ENCODE measurements at places on chromosomes 6 and 20. TPM values are rescaled to one million over a fixed set of nuclear protein-coding genes. Genes with fewer than 3 reads are reported as not detected.

The TXLNB gene
- 0.36 TPM for polyA plus RNA-seq

The VNN1 gene
- not detected for polyA plus RNA-seq

The HSPA1L gene
- 0.75 TPM for polyA plus RNA-seq

- no peak overlapping the region for H3K27ac ChIP-seq
- no peaks in the 10 kb centered on the region for H3K27me3 ChIP-seq
- peaks cover 2% of the 10 kb centered on the region for H3K4me1 ChIP-seq
Measured at GRCh38 chr20:11260611-11261010, 586.8 kb upstream of the JAG1 start.

- no peak overlapping the region for H3K27ac ChIP-seq
- no peaks in the 10 kb centered on the region for H3K27me3 ChIP-seq
- H3K4me3 ChIP-seq, result no peak overlapping the region
- DNase-seq, result no peak
Measured at GRCh38 chr6:105501826-105502344, 99.0 kb upstream of the PREP start.

DNA sequence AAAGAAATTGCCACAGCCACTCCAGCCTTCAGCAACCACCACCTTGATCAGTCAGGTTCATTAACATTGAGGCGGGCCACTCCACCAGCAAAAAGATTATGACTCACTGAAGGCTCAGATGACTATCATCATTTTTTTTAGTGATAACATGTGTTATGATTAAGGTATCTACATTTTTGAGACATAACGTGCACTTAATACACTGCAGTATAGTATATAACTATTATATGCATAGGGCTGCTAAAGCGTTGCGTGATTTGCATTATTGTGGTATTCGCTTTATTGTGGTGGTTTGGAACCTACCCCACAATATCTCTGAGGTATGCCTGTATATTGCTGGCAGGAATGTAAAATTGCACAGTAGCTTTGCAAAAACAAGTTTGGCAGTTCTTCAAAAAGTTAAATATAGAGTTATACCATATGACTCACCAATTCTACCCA lies 6.8 kb upstream of the RIPK1 start:
- H3K36me3 ChIP-seq, result no peaks in the 10 kb centered on the region
- H3K27me3 ChIP-seq, result no peaks in the 10 kb centered on the region
- H3K4me3 ChIP-seq, result no peak overlapping the region
- H3K27ac ChIP-seq, result no peak overlapping the region

GRCh38 chr6:63448229-63448628 lies 124.1 kb upstream of the LOC128125822 start:
- H3K27ac ChIP-seq, result no peak overlapping the region
- no peaks in the 10 kb centered on the region for H3K4me1 ChIP-seq
- no peak overlapping the region for H3K4me3 ChIP-seq
- H3K36me3 ChIP-seq, result no peaks in the 10 kb centered on the region
- DNase-seq, result no peak
- H3K27me3 ChIP-seq, result no peaks in the 10 kb centered on the region

DNA sequence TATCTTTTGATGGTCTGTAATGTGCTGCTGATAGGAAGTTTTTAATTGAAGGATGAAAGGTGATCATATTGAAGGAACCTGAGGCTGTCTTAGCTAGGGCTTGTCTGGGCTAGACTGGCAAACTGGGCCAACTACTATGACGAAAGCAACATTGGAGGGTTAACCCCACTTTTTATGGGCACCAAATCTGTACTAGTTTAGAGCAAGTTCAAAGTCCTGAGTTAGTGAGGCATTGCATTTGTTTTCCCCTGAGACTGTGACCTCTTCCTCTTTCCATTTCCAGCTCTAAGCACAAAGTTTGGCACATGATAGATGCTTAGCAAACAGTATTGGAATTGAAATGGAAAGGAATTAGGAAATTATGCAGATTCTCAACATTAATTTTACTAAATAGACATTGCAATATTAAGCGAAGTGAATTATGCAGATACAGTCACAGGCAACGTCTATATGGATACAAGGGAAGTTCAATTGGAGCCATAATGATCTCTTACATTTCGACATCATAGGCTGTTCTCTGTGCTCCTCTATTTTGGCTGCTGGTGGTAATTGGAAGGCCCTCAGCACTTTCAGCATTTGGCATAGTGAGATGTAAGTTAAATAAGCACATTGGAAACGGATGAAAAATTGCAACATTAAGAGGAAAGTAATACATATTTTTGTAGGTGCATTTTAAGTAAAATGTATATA lies 22.2 kb downstream of the CEP57L1 start:
- DNase-seq, result no peak
- no peaks in the 10 kb centered on the region for H3K27me3 ChIP-seq
- no peak overlapping the region for H3K4me3 ChIP-seq
- H3K4me1 ChIP-seq, result peaks cover 3% of the 10 kb centered on the region

DNA sequence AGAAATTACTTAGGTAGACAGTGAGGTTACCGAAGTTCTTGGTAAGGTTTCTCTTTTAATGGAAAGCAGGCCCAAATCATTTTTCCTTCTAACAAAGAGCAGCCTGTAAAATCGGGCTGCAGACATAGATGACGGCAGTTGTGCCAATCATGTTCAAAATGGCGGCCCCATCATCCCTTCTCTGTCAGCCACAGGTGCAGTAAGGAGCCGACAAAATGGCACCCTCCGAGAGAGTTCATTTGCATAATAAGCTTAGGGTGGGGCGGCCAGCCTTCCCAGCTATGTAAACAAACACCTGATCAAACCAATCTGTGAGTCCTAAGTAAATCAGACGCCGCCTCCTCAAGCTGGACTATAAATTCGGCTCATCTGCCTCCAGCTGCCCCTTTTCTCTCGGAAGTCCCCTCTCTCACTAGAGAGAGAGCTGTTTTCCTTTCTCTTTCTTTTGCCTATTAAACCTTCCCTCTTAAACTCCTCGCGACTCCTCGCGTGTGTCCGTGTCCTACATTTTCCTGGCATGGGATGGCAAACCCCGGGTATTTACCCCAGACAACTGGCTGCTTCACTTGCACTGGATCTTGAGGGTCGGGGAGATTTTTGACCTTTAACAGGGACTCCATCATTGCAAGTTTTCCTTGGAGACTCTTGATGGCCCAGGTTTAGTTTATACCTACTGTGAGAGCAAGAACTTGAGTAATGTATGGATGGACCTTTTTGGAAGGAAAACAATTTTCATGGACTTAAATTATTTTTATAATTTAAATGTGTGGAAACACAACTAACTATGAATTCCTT lies 8.9 kb upstream of the DDR1 start:
- H3K4me1 ChIP-seq, result peaks cover 3% of the 10 kb centered on the region
- no peak for DNase-seq
- no peaks in the 10 kb centered on the region for H3K36me3 ChIP-seq
- H3K27ac ChIP-seq, result no peak overlapping the region

DNA sequence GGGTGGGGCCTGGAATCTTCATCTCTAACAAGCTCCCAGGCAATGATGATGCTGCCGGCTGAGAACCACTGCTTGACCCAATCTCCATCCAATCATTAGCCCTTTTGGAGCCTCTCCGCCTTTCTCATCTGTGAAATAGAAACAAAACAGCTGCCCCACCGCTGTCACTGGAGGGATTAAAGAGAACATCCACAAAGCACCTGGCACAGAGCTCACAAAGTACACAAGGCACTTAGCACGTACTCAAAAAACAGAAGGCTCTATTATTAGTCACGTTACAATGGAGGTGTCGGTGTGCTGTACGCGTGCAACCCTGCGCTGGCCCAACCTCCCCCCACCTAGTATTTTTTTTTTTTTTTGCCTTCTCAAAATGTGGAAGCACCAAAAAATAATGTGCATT lies 213.5 kb upstream of the ARID1B start:
- H3K4me1 ChIP-seq, result no peaks in the 10 kb centered on the region
- H3K27ac ChIP-seq, result no peak overlapping the region
- no peak for DNase-seq
- H3K4me3 ChIP-seq, result no peak overlapping the region

DNA sequence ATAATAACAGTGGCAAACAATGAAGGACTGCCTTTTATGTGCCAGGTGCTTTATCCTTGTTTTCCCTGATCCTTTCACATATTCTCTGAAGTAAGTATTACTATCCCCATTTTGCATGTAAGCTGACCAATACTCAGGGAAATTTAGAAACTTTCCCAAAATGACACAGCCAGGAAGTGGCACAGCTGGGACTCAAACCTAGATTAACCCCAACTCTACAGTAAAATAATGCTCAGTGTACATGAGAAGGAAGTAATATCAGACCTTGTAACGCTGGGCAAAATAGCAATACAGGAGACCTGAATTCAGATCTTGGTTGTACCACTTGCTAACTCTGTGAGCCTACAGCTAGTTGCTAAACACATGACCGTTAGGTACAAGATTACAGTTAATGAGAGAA lies 26.8 kb upstream of the NRSN1 start:
- no peaks in the 10 kb centered on the region for H3K36me3 ChIP-seq
- H3K4me3 ChIP-seq, result no peak overlapping the region
- no peaks in the 10 kb centered on the region for H3K27me3 ChIP-seq
- H3K27ac ChIP-seq, result no peak overlapping the region
- H3K4me1 ChIP-seq, result no peaks in the 10 kb centered on the region
- no peak for DNase-seq

DNA sequence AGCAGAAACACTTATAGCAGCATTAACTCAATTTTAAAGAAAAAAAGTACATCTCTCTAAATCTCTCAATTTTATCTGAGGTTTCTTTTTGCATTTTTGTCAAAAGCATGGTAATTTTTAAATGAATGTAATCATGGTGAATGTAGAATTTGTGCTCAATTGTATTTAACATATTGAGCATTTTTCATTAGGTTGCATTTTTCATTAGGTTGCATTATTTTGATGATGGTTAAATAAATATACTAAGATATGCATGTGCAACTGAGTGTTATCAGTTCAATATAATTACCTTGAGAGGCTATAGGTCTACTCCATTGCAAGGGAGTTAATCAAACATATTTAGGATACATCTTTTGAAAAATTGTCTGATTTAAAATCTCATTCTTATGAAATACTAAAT lies 355.1 kb upstream of the SPTLC3 start:
- no peaks in the 10 kb centered on the region for H3K4me1 ChIP-seq
- DNase-seq, result no peak
- no peak overlapping the region for H3K27ac ChIP-seq
- H3K4me3 ChIP-seq, result no peak overlapping the region

GRCh38 chr6:53437557-53438202 lies 88.9 kb upstream of the ELOVL5 start:
- peaks cover 3% of the 10 kb centered on the region for H3K4me1 ChIP-seq
- no peaks in the 10 kb centered on the region for H3K27me3 ChIP-seq
- no peaks in the 10 kb centered on the region for H3K36me3 ChIP-seq
- H3K27ac ChIP-seq, result no peak overlapping the region
- H3K4me3 ChIP-seq, result no peak overlapping the region

GRCh38 chr20:34938466-34939163 lies 17.0 kb downstream of the GSS start:
- H3K36me3 ChIP-seq, result peaks cover 10% of the 10 kb centered on the region
- H3K27ac ChIP-seq, result no peak overlapping the region
- H3K4me3 ChIP-seq, result no peak overlapping the region
- DNase-seq, result no peak
- no peaks in the 10 kb centered on the region for H3K4me1 ChIP-seq

- H3K4me1 ChIP-seq, result no peaks in the 10 kb centered on the region
- H3K27me3 ChIP-seq, result no peaks in the 10 kb centered on the region
- H3K27ac ChIP-seq, result no peak overlapping the region
- no peak for DNase-seq
- no peak overlapping the region for H3K4me3 ChIP-seq
- H3K36me3 ChIP-seq, result no peaks in the 10 kb centered on the region
Measured at GRCh38 chr6:145315982-145316600, 419.2 kb downstream of the EPM2A start.

GRCh38 chr6:37648465-37649330 lies 49.0 kb downstream of the MDGA1 start:
- no peaks in the 10 kb centered on the region for H3K4me1 ChIP-seq
- no peak overlapping the region for H3K27ac ChIP-seq
- no peak for DNase-seq
- H3K4me3 ChIP-seq, result no peak overlapping the region
- no peaks in the 10 kb centered on the region for H3K36me3 ChIP-seq

DNA sequence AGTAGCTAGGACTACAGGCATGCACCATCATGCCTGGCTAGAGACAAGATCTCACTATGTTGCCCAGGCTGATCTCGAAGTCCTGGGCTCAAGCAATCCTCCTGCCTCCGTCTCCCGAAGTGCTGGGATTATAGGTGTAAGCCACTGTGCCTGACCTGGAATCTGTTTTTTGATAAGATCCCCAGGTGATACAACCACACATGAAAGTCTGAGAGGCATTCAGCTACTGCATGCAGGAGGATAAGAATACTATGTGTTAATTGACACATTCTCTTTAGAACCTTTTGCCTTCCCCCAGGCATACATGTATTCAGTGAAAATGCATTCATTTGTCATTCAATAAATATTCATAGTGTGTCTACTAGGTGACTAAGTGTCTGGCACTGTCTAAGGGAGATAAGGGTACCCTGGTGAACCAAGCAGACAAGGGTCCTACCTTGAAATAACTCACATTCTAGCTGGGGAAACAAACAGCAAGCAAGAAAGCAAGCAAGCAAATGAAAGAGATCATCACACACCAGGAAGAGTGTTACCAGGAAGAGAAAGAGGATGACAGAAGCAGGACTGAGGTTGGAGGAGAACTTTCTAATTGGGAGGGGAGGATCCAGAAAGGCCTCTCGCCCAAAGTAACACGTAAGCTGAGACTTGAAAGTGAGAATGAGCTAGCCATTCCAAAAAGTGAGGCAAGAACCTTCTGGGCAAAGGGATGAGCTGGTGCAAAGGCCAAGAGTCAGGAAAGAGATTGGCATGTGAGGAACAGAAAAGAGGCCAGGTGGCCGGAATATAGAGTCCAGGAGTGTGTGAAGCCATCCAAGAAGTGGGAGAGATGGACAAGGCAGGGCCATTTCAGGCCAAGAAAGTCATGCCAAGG lies 6.5 kb downstream of the GFOD1 start:
- no peaks in the 10 kb centered on the region for H3K27me3 ChIP-seq
- no peak overlapping the region for H3K4me3 ChIP-seq

DNA sequence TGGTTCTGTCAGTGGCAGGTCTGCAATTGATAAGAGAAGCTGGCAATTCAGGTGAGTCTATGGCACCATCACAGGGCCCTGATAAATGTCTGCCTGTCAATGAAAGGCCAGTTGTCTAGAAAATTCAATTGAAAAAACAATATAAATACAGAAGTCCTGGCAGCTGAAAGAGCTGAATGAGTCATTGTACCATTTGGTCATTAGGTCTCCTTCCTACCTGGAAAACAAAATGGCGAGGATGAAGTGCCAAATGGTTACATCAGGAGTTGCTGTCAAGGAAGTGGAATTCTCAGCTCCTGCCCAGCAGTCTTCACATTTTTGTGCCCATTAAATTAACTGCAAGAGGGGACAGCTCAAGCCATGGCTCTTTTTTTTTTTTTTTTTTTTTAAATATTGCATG lies 37.7 kb downstream of the PEX7 start:
- no peak for DNase-seq
- H3K27me3 ChIP-seq, result no peaks in the 10 kb centered on the region
- H3K4me1 ChIP-seq, result no peaks in the 10 kb centered on the region

- DNase-seq, result peak; percentile 67
- peak overlapping the region; percentile 90 for H3K27ac ChIP-seq
- H3K4me1 ChIP-seq, result peaks cover 21% of the 10 kb centered on the region
Measured at GRCh38 chr20:45833883-45834796, 541 bp downstream of the SNX21 start.

GRCh38 chr6:12265296-12265695 lies 24.9 kb upstream of the EDN1 start:
- no peak overlapping the region for H3K4me3 ChIP-seq
- DNase-seq, result no peak
- H3K36me3 ChIP-seq, result no peaks in the 10 kb centered on the region

- H3K36me3 ChIP-seq, result peaks cover 7% of the 10 kb centered on the region
- H3K4me3 ChIP-seq, result no peak overlapping the region
- DNase-seq, result no peak
- no peaks in the 10 kb centered on the region for H3K4me1 ChIP-seq
- no peak overlapping the region for H3K27ac ChIP-seq
Measured at GRCh38 chr20:3371754-3372153, 35.7 kb downstream of the DNAAF9 start.

Data from fibroblast of lung (primary cell).